ENCODE measurements at places on chromosomes 16 and 17.

- no peak for DNase-seq
Observed at GRCh38 chr17:55420067-55420775, 1.4 kb downstream of the MMD start.

DNA sequence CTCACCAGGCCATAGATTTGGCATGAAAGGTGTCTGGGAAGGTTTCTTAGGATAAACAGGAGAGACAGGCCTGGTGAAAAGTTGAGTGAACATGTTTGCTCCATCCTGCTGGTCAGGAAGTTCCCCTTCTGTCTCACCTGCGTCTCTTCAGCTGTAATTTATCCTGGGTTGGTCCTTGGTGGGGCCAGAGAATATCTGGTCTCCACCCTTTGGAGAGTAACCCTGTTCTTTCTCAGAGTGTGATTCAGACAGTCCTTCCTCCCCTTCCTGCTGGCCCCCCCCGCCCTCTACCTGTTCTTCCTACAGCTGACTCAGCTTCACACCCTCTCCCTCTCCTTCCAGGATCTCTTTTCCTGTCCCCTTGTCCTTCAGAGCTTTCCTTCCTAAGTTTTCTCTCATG, 17.1 kb downstream of the MINK1 start:
- DNase-seq: no peak

GRCh38 chr16:58843675-58844074, 109.6 kb upstream of the GOT2 start:
- peak; percentile 32 for DNase-seq

DNA sequence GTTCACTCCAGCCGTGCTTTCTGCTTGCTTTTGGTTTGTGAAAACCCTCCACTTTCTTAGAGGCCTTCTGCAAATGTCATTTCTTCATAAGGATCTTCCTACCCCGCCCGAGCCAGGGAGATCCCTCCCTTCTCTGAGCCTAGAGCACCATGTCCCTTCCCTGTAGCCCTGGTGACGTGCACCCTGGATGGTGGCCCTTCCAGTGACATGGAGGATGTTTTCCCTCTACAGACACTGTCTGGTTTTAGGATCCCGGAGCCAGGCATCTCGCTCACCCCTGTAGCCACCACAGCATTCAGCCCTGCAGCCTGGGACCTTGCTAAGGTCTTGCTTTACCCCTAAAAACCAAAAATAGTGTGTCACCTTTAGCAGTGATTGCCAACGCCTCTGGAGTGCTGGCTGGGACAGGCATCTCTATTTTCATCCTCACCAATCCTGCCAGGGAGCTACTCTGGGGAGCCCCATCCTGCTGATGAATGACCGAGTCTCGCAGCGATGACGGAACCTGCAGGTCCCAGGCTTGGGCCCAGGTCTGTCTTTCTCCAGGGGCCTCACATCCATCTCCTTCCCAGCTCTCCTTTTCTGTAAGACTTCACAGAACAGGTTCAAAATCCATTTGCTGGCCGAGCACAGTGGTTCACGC, 394.1 kb upstream of the TNRC6C start:
- no peak for DNase-seq

DNA sequence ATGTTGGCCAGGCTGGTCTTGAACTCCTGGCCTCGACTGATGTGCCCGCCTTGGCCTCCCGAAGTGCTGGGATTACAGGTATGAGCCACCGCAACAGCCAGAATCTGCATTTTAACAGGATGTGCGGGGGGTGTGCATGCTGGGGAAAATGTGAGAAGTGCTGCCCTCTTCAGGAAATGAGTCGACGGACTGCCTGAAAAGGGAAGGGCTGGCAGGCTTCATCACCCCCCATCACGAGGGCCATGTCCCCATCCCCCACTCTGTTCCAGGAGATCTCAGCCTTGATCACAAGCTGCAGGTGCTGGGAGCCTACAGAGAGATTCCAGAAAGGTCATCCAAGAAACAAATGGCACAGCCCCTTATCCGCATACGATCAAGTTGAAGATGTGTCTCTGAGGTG, 195.3 kb upstream of the RPL38 start:
- no peak for DNase-seq

DNA sequence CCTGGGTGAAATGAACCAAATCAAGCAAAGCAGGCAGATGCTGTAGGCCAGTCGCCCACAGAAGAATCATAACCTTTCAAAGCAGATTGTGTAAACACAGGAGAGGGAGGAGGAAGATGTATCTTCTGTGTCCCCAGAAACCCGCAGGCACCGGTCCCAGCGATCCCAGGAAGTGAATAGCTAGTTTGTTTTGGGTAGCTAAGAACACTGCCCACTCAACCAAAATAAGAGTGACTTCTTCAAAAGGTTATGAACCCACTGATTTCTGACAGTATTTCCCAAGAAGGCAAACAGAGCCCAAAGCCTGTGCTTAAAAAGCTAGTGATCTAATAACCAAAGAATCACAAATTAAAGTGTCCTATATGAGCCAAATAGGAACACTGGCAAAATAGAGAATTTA, 67.8 kb downstream of the GRIN2A start:
- no peak for DNase-seq

- DNase-seq: no peak
Observed at GRCh38 chr17:1577182-1577581, 14.6 kb upstream of the PITPNA start.

- no peak for DNase-seq
Observed at GRCh38 chr17:80894726-80895125, 96.9 kb upstream of the CHMP6 start.

- DNase-seq: no peak
Observed at GRCh38 chr16:83187405-83187804, 560.6 kb downstream of the CDH13 start.

Measured in renal cortex interstitium (tissue), 15 donors.